NCI-H2081 treated with DMSO at 0.1 percent for 48 hours (cell line): ENCODE measurements at places on chromosomes 2 and 18.

- DNase-seq: no peak
Observed at GRCh38 chr2:22981785-22982184, 403.2 kb upstream of the KLHL29 start.

GRCh38 chr2:100643467-100643866 is 80.7 kb downstream of the PDCL3 start:
- DNase-seq: no peak

DNA sequence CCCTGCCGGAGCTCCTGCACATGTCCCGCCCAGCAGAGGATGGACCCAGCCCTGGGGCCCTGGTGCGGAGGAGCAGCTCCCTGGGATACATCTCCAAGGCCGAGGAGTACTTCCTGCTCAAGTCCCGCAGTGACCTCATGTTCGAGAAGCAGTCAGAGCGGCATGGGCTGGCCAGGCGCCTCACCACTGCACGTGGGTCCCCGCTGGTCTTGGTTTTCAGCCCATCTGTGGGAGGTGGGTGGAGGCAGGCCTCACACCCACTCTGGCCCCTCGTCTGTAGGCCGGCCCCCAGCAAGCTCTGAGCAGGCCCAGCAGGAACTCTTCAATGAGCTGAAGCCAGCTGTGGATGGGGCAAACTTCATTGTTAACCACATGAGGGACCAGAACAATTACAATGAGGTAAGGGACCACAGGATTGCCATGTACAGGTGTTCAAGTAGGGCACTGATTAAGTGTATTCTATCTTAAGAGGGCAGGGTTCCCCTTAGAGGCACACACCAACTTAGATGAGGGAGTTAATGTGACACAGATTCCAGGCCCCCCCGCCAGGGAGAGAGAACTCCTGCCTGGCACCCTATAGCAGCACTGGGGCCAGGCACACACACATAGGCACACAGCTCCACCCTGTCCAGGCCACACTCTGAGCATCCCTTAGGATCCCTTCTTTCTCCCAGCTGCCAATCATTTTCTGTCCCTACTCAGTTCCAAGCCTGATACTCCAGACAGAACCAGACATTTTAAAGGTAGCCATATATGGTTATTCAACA is 5.4 kb upstream of the CHRNG start:
- no peak for DNase-seq

DNA sequence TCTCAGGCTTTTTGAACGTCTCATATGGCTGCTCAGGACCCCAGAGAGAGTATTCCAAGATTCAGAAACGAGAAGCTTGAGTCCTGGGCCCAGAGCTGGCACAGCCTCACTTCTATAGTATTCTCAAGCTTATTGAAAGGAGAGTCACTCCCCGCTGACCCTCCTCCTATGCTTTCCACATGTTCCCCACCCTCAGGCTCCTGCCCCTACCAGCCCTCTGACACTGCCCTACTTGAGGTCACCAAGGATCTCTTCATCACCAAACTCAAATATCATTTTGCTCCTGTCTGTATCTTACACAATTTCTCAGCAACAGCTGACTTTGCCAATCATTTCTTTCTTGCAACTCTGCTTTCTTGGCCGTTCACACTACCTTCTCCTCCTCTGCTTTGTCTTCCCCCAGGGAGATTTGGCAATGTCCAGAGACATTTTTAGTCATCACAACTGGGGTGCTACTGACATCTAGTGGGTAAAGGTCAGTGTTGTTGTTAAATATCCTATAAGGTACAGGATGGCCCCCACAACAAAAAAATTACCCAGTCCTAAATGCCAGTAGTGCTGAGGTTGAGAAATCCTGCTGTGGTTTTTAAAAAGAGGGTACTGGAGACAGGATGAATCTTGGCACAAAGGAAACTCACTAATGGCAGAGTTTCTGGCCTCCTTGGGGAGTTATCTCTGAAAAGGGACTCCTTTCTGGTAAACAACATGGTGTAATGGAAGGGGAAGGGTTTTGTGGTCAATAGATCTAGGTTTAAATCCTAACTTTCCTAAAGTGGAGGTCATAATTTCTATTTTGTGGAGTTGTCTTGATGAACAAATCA is 26.9 kb upstream of the INSIG2 start:
- DNase-seq: peak; percentile 11

DNA sequence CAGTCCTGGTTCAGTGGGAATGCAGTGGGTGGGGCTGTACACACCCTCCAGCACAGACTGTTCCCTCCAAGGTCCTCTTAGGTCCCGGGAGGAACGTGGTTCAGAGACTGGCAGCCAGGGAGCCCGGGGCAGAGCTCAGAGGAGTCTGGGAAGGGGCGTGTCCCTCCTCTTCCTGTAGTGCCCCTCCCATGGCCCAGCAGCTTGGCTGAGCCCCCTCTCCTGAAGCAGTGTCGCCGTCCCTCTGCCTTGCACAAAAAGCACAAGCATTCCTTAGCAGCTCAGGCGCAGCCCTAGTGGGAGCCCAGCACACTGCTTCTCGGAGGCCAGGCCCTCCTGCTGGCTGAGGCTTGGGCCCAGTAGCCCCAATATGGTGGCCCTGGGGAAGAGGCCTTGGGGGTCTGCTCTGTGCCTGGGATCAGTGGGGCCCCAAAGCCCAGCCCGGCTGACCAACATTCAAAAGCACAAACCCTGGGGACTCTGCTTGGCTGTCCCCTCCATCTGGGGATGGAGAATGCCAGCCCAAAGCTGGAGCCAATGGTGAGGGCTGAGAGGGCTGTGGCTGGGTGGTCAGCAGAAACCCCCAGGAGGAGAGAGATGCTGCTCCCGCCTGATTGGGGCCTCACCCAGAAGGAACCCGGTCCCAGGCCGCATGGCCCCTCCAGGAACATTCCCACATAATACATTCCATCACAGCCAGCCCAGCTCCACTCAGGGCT is 17.5 kb upstream of the FAHD2A start:
- no peak for DNase-seq

- no peak for DNase-seq
Observed at GRCh38 chr2:95274291-95275150, at the start of gene PROM2. Gene PROM2 (plus strand): TSS chr2:95274449. CDS start chr2:95274586, 137 bp downstream.

- DNase-seq: no peak
Observed at GRCh38 chr2:27747827-27748352, 23.6 kb upstream of the MRPL33 start.

DNA sequence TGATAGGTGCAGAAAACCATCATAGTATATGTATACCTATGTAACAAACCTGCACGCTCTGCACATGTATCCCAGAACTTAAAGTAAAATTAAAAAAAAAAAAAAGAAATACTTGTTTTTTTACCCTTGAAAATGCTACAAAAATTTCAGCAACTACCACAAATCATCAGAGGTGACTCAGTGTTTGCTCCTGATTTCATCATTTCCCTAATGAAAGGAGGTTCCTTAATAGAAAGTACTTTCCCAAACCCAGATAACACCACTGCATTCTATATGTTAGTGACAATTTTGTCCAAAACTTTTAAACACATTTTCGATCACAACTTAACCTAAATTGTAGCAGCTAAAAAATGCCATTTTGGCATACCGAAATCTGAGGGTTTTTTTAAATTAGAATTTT is 163.3 kb downstream of the SLC39A10 start:
- no peak for DNase-seq

GRCh38 chr2:108605947-108606346 is 71.7 kb downstream of the LIMS1 start:
- DNase-seq: no peak

DNA sequence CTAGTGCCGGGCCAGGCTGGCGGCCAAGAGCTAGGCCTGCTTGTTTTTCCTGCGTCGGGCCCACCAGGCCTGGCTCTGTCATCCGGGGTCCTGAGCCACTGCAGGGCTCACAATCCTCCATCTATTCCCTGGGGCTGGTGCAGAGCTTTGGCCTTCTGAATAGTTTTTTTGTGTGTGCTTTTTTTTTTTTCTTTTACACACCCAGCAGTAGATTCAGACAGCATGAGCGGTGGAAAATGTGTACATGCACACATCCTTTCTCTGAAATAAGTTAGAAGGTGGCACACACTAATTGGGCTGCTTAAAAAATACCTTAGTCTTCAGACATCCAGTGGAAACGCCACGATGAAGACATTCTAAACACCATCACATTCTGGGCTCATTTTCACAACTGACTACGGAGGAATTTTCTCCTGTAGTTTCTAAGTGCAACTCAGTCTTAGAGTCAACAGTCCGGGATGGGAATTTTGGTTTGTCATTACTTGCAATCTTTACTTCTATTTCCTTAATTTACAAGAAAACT is 6.1 kb downstream of the ZFP36L2 start:
- DNase-seq: no peak

- DNase-seq: no peak
Observed at GRCh38 chr18:54790109-54790508, 38.2 kb upstream of the RAB27B start.

DNA sequence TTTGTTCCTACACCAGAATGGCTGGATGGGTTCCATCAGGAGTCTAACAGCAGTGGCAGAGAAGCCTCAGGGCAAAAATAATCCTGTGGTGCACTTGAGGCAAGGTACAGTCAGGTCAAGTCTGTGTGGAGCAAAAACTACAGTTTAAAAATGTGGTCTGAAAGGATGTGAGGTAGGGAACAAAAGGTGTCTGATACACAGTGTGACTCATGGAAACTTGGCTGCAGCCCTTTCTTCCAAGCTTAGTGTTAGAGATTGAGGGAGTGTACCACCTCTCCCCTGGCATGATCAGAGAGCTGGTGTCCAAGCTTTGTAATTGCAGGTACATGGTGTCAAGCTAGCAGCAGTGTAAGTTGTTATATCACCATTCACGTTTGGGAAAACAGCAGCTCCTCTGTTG is 8.9 kb downstream of the ANKAR start:
- no peak for DNase-seq

- no peak for DNase-seq
Observed at GRCh38 chr2:168135121-168135520, 112.3 kb downstream of the STK39 start.

- no peak for DNase-seq
Observed at GRCh38 chr2:53859206-53860181, at the start of gene GPR75. Gene GPR75 (minus strand): TSS chr2:53859967. CDS start chr2:53854756, 5,211 bp downstream.

GRCh38 chr2:205494537-205495235 is 187.6 kb upstream of the NRP2 start:
- no peak for DNase-seq

- no peak for DNase-seq
Observed at GRCh38 chr18:54806526-54806925, 21.8 kb upstream of the RAB27B start.

- no peak for DNase-seq
Observed at GRCh38 chr2:189379287-189379630, 62.0 kb upstream of the WDR75 start.

GRCh38 chr2:11781602-11782001 is 35.2 kb downstream of the LPIN1 start:
- no peak for DNase-seq

GRCh38 chr2:30346471-30347169 is 100.4 kb upstream of the LCLAT1 start:
- no peak for DNase-seq

GRCh38 chr2:108625186-108625827 is 91.0 kb downstream of the LIMS1 start:
- DNase-seq: no peak

DNA sequence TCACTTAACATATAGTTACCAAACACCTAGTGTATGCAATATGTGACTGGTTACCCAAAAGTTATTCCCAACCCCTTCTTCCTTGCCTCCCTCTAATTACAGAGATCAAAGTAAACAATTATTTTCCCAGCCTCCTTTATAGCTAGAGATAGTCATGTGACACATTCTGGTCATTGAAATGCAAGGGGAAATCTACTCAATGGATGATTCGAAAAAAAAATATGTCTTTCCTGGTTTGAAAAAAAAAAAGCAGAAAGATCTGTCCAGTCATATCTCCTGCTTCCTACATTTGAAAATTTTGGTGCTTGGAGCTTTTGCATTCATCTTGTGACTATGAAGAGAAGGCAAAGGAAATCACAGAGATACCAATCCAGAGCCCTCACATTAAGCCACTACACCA is 27.6 kb upstream of the UGP2 start:
- DNase-seq: no peak

DNA sequence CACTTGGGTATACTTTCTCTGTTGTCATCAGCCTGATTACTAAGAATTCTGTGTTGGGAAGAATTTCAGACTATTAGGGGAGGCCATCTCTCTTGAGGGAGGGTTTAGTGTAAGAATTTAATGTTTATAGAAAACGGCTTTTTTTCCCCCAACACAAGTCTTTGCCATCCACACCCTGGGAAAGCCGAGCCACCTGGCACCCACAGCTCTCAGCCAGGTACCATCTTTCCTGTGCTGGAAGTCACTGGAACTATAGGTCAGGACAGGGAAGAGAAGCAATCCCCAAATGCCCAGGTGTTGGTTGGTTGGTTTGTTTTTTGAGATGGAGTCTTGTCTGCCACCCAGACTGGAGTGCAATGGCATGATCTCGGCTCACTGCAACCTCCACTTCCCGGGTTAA is 155.1 kb downstream of the SMAD7 start:
- no peak for DNase-seq

- no peak for DNase-seq
Observed at GRCh38 chr2:62577994-62578781, 72.2 kb upstream of the TMEM17 start.

DNA sequence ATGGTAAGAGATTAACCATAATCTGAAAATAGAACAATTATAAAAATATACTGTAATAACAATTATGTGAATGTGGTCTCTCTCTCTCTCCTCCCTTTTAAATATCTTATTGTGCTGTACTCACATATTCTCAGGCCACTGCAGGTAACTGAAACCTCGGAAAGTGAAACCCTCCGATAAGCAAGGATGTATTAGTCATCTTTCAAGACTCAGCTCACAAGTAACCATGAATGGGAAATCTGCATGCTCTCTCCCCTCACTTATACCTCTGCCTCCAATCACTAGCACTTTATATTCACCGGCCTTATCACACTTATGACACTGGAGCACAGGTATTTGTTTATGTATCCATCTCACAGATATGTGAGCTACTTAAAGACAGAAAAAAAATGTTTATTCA is 139.7 kb downstream of the LRP2 start:
- no peak for DNase-seq

- DNase-seq: no peak
Observed at GRCh38 chr2:148794558-148794957, 80.5 kb upstream of the KIF5C start.

DNA sequence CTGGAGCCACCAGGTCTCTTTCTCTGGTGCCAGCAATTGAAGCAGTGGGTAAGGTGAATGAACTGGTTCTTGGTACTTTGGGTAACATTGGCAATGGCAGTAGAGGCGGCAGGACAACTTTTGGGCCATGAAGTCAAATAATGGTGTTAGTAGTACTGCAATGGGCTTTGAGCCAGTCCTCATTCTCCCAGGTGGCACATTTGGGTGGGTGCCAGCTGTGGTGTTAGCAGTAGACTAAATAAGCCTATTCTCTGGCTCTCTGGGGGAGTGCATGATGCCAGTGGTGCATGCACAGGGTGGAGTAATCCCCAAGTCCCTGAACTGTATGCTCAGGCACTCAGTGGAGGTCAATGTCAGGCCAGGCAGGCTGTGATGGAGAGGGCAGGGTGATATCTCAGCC is 120.2 kb upstream of the LRRTM4 start:
- DNase-seq: no peak
